ENCODE measurements at places on chromosomes 13 and 19. TPM values are rescaled to one million over a fixed set of nuclear protein-coding genes. Genes with fewer than 3 reads are reported as not detected.

The SPRED3 gene
- total RNA-seq: 6.7 TPM

The KCNK6 gene
- total RNA-seq: 10.7 TPM

The SHD gene
- not detected for total RNA-seq

The DUS3L gene
- 47.2 TPM for total RNA-seq

The NALCN gene
- total RNA-seq: not detected

The TEX101 gene
- total RNA-seq: not detected

The MYPOP gene
- 9.1 TPM for total RNA-seq

The ACP7 gene
- total RNA-seq: not detected

The NCAN gene
- total RNA-seq: not detected

The SIX5 gene
- total RNA-seq: 2.7 TPM

The ZSCAN4 gene
- 0.18 TPM for total RNA-seq

The MBD3L2 gene
- total RNA-seq: not detected

The DLL3 gene
- 0.46 TPM for total RNA-seq

The SHISA2 gene
- 0.58 TPM for total RNA-seq

The ZNF829 gene
- 3.4 TPM for total RNA-seq

The CYP2S1 gene
- total RNA-seq: 0.91 TPM

The RCBTB2 gene
- total RNA-seq: 1.7 TPM

The OLFM2 gene
- total RNA-seq: 5.0 TPM

The ZNF665 gene
- total RNA-seq: 4.4 TPM

The SYT5 gene
- not detected for total RNA-seq

The MYO16 gene
- total RNA-seq: not detected

The OR7D2 gene
- total RNA-seq: 0.57 TPM

The ZNF439 gene
- total RNA-seq: 7.4 TPM

The GAPDHS gene
- total RNA-seq: not detected

The CACNG7 gene
- total RNA-seq: not detected

The RASGRP4 gene
- 2.3 TPM for total RNA-seq

The NECTIN2 gene
- 0.89 TPM for total RNA-seq

The ERICH4 gene
- not detected for total RNA-seq

The MAP1S gene
- 57.8 TPM for total RNA-seq

The ATP4B gene
- total RNA-seq: not detected

The KLF12 gene
- 18.4 TPM for total RNA-seq

The C19orf18 gene
- total RNA-seq: not detected

The THSD1 gene
- total RNA-seq: 0.09 TPM

The HRC gene
- not detected for total RNA-seq

The KCNRG gene
- total RNA-seq: 0.31 TPM

The SH2D3A gene
- 33.0 TPM for total RNA-seq

The FCER2 gene
- 0.56 TPM for total RNA-seq

The GNA15 gene
- 3.0 TPM for total RNA-seq

The KLK3 gene
- total RNA-seq: not detected

The CGB3 gene
- total RNA-seq: not detected

The NUFIP1 gene
- 6.6 TPM for total RNA-seq

The NAPSA gene
- 166 TPM for total RNA-seq

The SLC8A2 gene
- 0.41 TPM for total RNA-seq

The PLK5 gene
- not detected for total RNA-seq

The KLK10 gene
- not detected for total RNA-seq

The PTGIR gene
- total RNA-seq: 38.0 TPM

The CEACAM16 gene
- not detected for total RNA-seq

The OR7C1 gene
- not detected for total RNA-seq

The IQCN gene
- total RNA-seq: 0.45 TPM

The PROZ gene
- not detected for total RNA-seq

The MCEMP1 gene
- not detected for total RNA-seq

The ERICH6B gene
- not detected for total RNA-seq

The TPTE2 gene
- total RNA-seq: 0.16 TPM

The OBI1 gene
- total RNA-seq: 14.8 TPM
